Vagina (tissue), 2 donors: ENCODE measurements at places on chromosomes 5 and 9. TPM values are rescaled to one million over a fixed set of nuclear protein-coding genes. Genes with fewer than 3 reads are reported as not detected.
A peak's percentile ranks its signal among the peaks of the same experiment; 100 is the strongest.

KCNV2 gene
- total RNA-seq = not detected

DNA sequence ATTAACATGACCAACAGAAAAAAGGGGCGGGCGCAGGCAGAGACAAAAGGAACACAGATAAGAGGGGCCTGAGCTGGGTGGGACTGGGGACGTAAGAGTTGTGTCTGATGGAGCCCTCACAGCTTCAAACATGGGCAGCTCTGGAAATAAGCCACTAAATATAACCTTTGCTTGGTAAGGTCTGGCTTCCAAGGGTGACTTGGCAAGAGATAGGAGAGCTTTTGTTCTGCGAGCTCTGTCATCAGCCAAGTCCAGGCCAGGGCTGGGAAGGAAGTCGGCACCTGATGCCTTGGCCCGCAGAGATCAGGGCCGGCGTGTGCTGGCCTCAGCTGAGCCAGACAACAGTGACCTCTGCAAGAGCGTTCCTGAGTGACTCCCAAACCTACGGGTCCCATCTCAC lies 11.8 kb downstream of the TRUB2 start:
- no peaks in the 10 kb centered on the region for H3K27me3 ChIP-seq
- no peak overlapping the region for H3K4me3 ChIP-seq
- DNase-seq = no peak
- no peak overlapping the region for H3K27ac ChIP-seq
- H3K4me1 ChIP-seq = no peaks in the 10 kb centered on the region
- peaks cover 49% of the 10 kb centered on the region for H3K36me3 ChIP-seq

DNA sequence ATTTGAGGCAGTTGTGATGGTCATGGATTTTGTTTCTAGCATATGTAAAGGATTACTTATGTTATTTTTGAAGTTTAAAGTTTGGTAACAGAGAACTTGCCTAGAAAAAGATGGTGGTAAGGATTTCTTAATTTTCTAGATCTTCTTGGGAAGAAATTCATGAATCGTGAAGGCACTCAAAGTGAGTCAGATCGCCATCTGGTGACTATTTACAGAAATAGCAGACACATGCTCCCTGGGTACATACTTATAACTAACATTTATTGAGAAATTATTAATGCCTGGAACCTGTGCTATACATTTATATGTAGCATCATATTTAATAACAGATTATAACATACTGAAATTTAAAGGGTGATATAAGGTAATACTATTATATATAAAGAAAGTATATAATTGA lies 299.7 kb downstream of the IZUMO3 start:
- no peak for DNase-seq
- H3K27ac ChIP-seq = no peak overlapping the region
- no peaks in the 10 kb centered on the region for H3K36me3 ChIP-seq
- no peak overlapping the region for H3K4me3 ChIP-seq
- no peaks in the 10 kb centered on the region for H3K27me3 ChIP-seq

DNA sequence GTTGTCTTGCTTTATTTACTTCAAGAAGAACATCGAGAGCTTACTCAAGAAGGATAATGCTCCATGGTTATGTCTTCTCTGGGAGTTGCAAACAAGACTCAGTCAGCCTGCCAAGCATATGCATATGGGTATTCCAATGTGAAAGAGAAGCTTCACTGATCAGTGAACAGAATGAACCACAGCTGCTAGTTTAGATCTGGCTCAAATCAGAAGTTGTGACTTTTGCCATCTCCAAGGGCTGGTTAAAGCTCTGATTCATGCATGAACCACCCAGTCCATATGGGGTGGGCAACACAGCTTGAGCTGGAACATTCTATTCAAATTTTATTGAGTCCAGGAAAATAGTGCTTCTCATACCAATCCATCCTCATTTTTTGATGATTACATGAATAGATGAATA lies 50.0 kb downstream of the ATPSCKMT start:
- no peaks in the 10 kb centered on the region for H3K36me3 ChIP-seq
- no peak overlapping the region for H3K4me3 ChIP-seq
- H3K27me3 ChIP-seq = no peaks in the 10 kb centered on the region
- DNase-seq = no peak
- no peak overlapping the region for H3K27ac ChIP-seq

SLC6A19 gene
- not detected for total RNA-seq

DNA sequence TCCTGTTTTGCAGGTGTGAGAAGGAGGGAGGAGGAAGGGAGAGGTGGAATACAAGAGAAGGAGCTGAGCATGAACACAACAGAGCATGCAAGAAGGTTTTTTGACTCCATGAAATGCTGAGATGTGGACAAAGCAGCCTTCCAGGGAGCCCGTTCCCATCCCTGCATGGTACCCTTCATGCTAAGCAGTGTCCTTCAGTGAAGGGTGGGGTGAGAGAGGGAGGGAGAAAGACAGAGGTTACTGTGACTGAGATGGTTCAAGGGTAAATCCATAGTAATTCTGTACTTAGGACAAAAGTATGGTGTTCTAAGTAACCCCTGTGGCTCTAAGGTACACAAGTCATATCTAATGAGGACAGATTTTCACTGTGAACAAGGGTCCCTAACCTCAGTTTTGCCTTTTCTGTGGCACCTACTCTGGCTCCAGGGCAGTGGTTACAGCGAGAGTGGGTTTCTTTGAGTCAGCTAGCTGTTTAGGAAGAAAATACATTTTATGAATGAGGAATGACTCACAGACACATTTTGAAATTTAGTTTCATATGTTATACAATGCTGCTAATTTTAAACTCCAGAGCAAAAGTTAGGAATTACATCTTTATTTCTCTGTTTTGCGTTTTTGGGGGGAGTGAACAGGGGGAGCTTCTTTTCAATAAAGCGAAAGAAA lies 184.9 kb upstream of the SLC12A2 start:
- H3K36me3 ChIP-seq = no peaks in the 10 kb centered on the region
- no peak overlapping the region for H3K27ac ChIP-seq
- no peaks in the 10 kb centered on the region for H3K27me3 ChIP-seq
- no peaks in the 10 kb centered on the region for H3K4me1 ChIP-seq

HTR1A gene
- total RNA-seq = not detected

SLC36A2 gene
- total RNA-seq = not detected

GRCh38 chr9:22201256-22201655 lies 192.2 kb upstream of the CDKN2B start:
- H3K27ac ChIP-seq = no peak overlapping the region
- H3K36me3 ChIP-seq = no peaks in the 10 kb centered on the region
- no peaks in the 10 kb centered on the region for H3K27me3 ChIP-seq
- no peak overlapping the region for H3K4me3 ChIP-seq

GRCh38 chr5:98917433-98917832 lies 11.4 kb downstream of the CHD1 start:
- no peaks in the 10 kb centered on the region for H3K27me3 ChIP-seq
- H3K4me1 ChIP-seq = peaks cover 21% of the 10 kb centered on the region
- no peak overlapping the region for H3K27ac ChIP-seq
- DNase-seq = no peak
- H3K4me3 ChIP-seq = no peak overlapping the region

GRCh38 chr5:92548346-92548745 lies 1032.7 kb downstream of the NR2F1-AS1 start:
- no peaks in the 10 kb centered on the region for H3K36me3 ChIP-seq
- no peak overlapping the region for H3K27ac ChIP-seq
- DNase-seq = no peak
- no peaks in the 10 kb centered on the region for H3K27me3 ChIP-seq

PFN3 gene
- not detected for total RNA-seq

LHX6 gene
- 8.1 TPM for total RNA-seq

DNA sequence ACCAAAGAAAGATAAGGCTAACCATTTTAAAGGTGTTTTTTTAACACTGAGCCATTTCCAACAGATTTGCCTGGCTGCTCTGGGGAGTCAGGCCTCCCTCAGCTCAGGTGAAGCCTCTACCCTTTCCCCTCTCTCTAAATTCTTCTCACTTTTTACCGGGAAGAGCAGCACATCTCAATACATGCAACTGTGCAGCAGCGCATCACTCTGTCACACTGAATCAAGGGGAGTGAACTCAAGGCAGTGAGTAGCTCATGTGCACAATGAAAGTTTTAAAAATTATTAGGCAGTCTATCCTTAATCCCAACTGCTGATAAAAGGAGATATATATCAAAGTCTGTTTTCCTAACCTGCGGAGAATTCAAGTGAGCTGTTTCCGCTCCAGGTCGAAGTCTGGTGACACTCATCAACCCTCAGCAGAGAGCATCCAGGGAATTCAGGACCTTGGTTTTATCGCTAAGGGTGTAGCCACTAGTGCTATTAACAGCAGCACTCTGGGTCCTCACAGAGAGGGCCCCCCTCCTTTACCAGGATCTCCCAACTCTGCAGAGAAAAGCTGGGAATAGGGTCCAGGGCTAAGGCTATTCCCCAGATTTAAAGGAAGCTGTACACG lies 1.0 kb downstream of the CEMIP2 start:
- H3K4me3 ChIP-seq = peak overlapping the region; percentile 72
- H3K27me3 ChIP-seq = no peaks in the 10 kb centered on the region
- peak overlapping the region; percentile 97 for H3K27ac ChIP-seq
- no peaks in the 10 kb centered on the region for H3K36me3 ChIP-seq
- no peak for DNase-seq

DNA sequence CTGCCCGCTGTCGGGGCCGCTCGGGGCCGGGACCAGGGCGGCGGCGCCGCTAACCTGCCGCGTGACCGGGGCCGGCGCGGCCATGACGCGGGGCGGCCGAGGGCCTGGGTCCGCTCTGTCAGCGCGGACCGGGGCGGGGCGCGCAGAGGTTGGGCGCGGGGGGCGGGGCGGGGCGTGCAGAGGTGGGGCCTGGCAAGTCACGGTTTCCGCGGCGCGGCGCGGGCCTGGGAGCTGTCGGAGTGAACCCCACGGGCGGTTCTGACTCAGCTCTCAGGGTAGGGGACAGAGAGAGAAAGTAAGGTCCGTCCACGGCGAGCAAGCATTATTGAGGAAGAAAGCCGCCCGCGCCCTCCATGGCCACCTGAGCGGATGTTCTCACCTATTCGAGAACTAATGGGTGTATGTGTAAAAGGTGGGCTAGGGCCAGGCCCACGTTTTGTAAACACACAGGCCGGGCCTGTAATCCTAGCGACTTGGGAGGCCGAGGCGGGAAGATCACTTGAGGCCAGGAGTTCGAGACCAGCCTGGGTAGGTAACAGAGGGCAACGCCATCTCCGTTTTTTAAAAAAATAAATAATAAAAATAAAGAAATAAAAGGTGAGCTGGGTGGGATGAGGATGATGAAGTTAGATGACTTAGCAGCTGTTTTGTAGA lies at the start of gene PRXL2C:
Gene PRXL2C, minus strand, starts transcription at position 120 of the 654 bp plus-strand sequence. Its CDS starts 36 bp downstream, at position 84.
- peak within 1 kb of the TSS; percentile 93 for H3K27ac ChIP-seq
- H3K36me3 ChIP-seq = no peaks in the 10 kb centered on the region
- DNase-seq = no peak
- no peaks in the 10 kb centered on the region for H3K27me3 ChIP-seq

OBP2B gene
- not detected for total RNA-seq

REXO4 gene
- total RNA-seq = 17.2 TPM

- peaks cover 7% of the 10 kb centered on the region for H3K4me1 ChIP-seq
- no peaks in the 10 kb centered on the region for H3K27me3 ChIP-seq
- no peak overlapping the region for H3K27ac ChIP-seq
- no peaks in the 10 kb centered on the region for H3K36me3 ChIP-seq
- no peak for DNase-seq
Observed at GRCh38 chr5:142795251-142795650, 25.1 kb downstream of the ARHGAP26 start.

COL15A1 gene
- 15.0 TPM for total RNA-seq

- H3K4me3 ChIP-seq = no peak overlapping the region
- H3K27ac ChIP-seq = no peak overlapping the region
- DNase-seq = no peak
- H3K4me1 ChIP-seq = peaks cover 15% of the 10 kb centered on the region
Observed at GRCh38 chr9:110738982-110739381, 70.4 kb downstream of the MUSK start.

- H3K4me1 ChIP-seq = peaks cover 48% of the 10 kb centered on the region
- peak overlapping the region; percentile 51 for H3K27ac ChIP-seq
- DNase-seq = no peak
- H3K36me3 ChIP-seq = no peaks in the 10 kb centered on the region
- no peaks in the 10 kb centered on the region for H3K27me3 ChIP-seq
Observed at GRCh38 chr5:14269395-14269794, 126.3 kb downstream of the TRIO start.

DNA sequence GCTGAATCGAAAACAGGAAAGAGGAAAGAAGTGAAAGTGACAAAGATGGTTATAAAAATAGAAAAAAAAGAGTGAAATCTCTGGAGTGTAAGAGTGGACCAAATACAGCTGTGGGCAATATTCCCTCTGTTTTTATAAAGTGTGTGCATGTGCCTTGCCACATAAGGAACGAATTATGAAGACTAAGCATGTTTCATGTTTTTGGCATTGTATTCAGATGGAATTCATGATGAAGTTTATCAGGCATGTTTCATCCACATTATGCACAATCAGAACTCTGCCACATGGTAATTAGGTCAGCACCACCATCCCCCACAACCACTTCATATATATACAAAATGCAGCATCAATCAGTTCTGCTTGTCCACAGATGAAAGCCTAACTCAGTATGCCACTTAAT lies 348.0 kb downstream of the ZNF608 start:
- no peak overlapping the region for H3K27ac ChIP-seq
- H3K36me3 ChIP-seq = no peaks in the 10 kb centered on the region
- H3K4me1 ChIP-seq = peaks cover 19% of the 10 kb centered on the region
- DNase-seq = no peak
- H3K27me3 ChIP-seq = no peaks in the 10 kb centered on the region

DNA sequence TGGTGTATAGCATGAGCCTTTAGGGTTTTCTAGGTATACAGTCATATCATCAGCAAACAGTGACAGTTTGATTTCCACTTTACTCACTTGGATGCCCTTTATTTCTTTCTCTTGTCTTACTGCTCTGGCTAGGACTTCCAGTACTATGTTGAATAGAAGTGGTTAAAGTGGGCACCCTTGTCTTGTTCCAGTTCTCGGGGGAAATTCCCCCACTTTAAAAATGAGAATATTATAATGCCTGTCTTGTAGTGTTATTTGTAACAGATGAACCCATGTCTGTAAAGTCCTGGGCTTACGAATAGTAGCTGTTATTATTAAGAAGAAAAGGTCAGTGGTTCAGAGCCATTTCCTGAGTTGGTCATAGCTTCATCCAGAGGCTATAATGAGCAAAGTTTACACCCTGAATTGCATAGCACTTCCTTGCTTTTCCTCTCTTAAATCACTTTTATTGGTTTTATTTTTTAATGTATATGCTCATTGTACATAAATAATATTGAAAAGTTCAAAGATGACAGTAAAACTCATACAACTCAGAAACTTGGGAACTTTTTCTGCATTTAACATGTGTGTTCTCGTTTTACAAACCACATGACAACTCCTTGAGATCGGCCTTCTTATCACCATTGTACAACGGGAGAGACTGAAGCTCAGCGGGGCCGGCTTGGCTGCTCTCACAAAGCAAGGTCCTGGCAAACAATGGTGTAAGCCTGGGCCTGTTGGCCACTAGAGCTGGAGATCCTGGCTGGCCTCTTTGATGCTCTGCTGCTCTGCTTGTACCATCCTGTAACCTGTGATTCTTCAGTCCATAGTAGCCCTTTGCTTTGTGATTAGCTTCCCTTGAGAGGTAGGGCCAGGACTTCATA lies 85.2 kb downstream of the CYFIP2 start:
- no peaks in the 10 kb centered on the region for H3K4me1 ChIP-seq
- H3K27ac ChIP-seq = no peak overlapping the region
- H3K4me3 ChIP-seq = no peak overlapping the region
- no peak for DNase-seq

GRCh38 chr9:95626885-95627558 lies 110.3 kb upstream of the PTCH1 start:
- no peaks in the 10 kb centered on the region for H3K36me3 ChIP-seq
- no peak overlapping the region for H3K4me3 ChIP-seq
- no peak overlapping the region for H3K27ac ChIP-seq

GRCh38 chr9:79670269-79670961 lies 98.7 kb downstream of the TLE4 start:
- H3K4me3 ChIP-seq = no peak overlapping the region
- peaks cover 4% of the 10 kb centered on the region for H3K4me1 ChIP-seq
- no peaks in the 10 kb centered on the region for H3K36me3 ChIP-seq
- H3K27ac ChIP-seq = no peak overlapping the region
- peak; percentile 67 for DNase-seq

- DNase-seq = no peak
- no peak overlapping the region for H3K4me3 ChIP-seq
- peaks cover 19% of the 10 kb centered on the region for H3K27me3 ChIP-seq
- peaks cover 31% of the 10 kb centered on the region for H3K4me1 ChIP-seq
Observed at GRCh38 chr5:173229382-173229959, 5.5 kb downstream of the NKX2-5 start.
